ENCODE measurements at places on chromosomes 6 and 20.

DNA sequence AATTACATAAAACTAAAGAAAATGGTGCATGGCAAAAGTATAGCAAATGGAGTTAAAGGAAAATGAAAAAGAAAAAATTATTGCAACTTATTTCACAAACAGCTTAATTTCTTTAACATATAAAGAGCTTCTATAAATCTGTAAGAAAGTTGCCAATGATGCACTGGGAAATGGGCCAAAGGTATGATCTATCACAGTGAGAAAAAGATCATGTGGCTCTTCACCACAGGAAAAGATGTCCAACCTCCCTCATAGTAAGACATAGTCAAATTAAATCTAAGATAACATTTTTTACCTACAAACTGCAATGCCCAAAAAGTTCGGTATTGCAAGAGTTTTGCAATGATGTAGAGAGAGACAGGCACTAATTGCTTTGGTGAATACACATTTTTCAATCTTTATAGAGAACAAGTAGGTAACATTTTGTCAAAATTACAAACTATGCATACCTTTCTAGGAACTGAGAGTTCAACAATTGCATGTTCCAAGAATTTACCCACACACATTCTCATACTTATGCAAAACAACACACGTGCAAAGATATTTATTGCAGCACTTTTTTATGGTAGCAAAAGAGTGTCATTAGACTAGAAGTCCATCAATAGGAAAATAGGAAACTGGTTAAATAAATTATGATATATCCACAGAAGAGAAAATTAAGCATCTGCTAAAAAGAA is 372.6 kb downstream of the QKI start:
- DNase-seq = no peak

DNA sequence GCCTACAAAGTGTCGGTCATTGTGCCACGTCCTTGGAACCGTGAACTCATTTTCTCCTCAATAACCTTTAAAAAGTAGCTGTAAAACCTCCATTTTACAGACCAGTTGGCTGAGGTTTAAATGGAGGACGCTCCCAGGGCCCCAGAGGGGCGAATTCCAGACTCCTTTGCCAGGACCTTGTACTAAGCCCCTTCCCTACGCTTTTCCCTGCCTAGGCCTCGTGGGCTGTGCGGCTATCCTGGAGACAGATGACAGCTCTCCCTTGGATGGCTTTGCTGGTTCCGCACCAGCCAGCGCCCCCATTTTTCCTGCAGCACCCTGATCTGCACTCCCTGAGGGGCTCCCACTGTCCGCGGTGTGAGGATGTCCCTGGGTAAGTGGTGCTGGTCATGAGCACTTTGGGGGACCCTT is 12.1 kb upstream of the SNHG17 start:
- no peak for DNase-seq

DNA sequence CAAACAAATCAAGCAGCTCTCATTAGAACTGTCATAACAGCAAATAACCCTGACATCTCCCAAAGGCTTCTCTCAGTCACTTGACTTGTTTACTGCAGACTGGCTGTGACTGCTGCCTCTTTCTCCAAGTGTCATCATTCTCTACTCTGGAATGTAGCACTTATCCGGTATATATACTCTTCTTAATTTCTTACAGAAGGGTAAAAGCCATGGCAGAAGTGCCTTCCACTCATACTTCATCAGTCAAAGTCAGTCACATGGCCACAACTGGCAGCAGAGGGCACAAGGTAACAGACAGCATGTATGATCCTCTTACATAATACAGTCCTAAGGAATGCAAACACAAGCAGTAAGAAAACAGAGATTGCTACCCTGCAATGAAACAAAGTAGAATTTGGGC is 9.3 kb downstream of the NAPB start:
- DNase-seq = peak; percentile 83

GRCh38 chr20:59810449-59811187 is 122.8 kb downstream of the SYCP2 start:
- DNase-seq = no peak

GRCh38 chr20:37494301-37494700 is 26.7 kb upstream of the NNAT start:
- DNase-seq = no peak

DNA sequence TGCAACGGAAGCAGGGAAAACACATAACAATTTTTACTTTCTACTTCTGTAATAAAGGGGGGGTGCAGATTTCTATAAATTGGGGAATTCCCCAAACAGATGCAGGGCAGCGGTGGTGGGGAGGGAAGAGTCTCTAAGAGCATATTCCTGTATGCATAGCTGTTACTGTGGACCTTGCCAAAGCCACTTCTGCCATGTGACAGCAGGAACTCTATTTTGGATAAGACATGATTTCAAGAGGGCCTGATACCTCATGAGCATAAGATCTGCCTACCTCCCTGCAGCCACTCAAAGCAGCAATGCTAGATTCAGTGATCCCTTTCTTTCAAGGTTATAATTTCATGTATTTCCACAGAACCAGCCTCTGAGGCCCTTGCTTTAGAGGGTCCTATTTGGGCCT is 86.2 kb upstream of the CNKSR3 start:
- DNase-seq = no peak

DNA sequence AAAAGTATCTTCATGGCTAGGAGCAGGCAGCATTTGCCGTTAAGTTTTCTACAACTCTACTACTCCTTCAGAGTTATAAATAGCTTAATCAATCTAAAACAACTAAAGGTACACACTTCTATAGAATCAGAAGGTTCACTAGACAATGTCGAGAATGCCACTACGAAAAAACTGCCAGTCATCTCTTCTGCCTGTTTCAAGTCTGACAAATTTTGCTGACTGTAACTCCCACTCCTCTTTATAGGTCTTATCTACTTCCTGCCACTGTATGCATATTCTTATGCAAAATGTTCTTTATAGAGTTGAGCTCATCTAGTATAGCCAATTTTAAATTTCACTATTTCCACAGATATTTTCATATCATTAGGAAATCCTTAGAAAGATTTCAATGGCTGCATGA is 160.1 kb downstream of the EYS start:
- DNase-seq = no peak

DNA sequence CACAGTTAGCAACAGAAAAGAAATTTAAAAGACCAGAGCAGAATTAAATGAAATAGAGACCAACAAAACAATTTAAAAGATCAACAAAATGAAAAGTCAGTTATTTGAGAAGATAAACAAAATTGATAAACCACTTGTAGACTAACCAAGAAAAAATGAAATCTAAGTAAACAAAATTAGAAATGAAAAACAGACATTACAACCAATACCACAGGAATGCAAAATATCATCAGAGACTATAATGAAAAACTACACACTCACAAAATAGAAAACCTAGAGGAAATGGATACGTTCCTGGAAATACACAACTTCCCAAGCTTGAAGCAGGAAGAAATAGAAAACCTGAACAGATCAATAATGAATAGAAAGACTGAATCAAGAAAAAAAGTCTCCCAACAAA is 97.8 kb downstream of the WDR27 start:
- no peak for DNase-seq

DNA sequence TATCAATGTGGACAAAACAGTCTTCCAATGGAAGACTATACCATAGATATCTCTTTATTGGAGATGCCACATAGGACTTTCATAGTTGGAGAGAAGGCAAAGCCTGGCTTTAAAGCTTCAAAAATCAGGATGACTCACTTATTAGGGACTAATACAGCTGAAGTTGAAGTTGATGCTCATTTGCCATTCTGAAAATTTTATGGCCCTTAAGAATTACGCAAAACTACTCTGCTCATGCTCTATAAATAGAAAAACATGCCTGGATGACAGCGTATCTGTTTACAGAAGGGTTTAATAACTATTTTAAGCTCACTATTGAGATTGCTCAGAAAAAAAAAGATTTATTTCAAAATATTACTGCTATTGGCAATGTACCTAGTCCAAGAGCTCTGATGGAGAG is 155.5 kb upstream of the DST start:
- DNase-seq = peak; percentile 76

DNA sequence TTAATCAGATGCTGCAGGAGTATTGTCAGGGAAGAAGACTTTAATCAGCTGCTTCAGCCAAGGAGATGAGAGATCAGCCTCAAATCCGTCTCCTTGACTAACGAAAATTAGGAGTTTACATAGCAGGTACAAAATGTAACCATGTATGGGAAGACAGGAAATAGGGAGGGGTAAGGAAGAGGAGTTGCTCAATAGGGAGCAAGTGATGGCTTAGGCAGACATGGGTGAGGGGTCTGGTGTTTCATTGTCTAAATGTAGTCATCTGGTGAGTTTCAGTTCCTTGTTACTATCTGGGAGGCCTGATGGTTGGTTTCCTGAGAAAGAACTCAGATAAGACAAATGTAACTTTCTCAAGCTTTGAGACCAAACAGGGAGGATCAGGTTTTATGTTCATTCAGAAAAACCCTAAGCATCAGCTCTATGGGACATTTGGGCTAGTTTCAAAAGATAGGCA is 217.3 kb upstream of the SULF2 start:
- DNase-seq = no peak

GRCh38 chr6:136445063-136445462 is 105.2 kb downstream of the MAP7 start:
- no peak for DNase-seq

DNA sequence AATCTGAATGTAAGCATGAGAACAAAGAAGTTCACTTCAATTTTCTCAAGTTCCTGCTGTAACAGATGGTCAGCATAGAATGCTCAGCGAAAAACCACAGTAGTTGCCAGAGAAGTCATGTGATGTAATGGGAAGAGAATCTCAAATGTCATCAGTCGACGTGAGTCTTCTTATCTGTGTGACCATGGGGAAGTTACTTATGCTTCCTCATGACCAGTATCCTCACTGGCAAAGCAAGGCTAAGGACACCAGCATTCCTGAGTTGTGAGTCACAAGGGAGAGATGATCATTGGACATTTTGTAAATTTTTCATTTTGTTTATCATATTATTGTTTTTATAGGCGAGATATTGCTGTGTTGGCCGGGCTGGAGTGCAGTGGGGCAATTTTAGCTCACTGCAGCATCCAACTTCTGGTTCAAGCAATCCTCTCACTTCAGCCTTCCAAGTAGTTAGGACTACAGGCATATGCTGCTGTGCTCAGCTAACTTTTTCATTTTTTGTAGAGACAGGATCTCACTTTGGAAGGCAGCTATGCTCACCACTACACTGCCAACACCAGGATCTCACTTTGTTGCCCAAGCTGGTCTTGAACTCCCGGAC is 21.9 kb downstream of the SGK1 start:
- peak; percentile 98 for DNase-seq

- DNase-seq = no peak
Measured at GRCh38 chr20:24095303-24095702, 106.7 kb upstream of the GGTLC1 start.

- DNase-seq = peak; percentile 72
Measured at GRCh38 chr6:34791701-34792604, at the start of gene BLTP3A. Gene BLTP3A, plus strand, starts transcription at chr6:34792083. Its CDS starts 168 bp downstream, at chr6:34792251.

DNA sequence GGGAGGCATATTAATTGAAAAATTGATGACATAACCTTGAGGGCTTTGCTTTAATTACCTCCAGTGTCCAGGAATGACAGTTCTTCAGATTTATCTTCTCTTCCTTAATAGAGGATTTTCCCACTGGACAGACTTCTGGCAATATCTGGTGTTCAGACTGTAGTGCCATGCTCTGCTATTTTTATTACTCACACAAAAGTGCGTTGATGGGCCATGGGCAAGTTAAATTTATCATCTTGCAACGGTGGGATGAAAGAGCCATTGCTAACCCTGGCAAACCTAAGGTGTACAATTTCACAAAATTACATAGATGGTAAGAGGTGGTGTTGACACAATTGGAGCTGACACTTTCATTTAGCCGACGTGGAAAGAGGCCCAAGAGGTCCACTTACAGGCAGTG is 253.7 kb upstream of the PLCB4 start:
- no peak for DNase-seq

GRCh38 chr20:12064540-12064939 is 146.8 kb downstream of the BTBD3 start:
- no peak for DNase-seq

- peak; percentile 27 for DNase-seq
Measured at GRCh38 chr6:149242883-149243282, 74.6 kb upstream of the TAB2 start.

- DNase-seq = no peak
Measured at GRCh38 chr20:11918981-11919380, 1.3 kb downstream of the BTBD3 start.

GRCh38 chr20:4344670-4345069 is 329.3 kb upstream of the RNF24 start:
- peak; percentile 81 for DNase-seq

DNA sequence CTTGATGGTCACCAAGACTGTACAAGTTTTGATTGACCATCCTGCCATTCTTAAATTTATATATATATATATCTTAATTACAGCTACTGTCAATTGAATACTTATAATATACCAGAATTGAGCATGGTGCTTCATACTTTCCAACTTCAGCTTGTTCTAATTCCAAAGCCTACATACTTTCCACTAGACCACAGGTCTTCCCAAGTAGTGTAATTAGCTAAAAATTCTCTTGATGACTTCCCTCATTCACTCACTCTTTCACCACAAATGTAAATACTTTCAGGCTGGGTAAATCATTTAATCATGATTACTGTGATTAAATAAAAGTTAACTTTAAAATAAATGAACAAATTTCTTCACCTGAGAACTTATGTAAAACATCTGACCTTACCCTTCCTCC is 3.4 kb downstream of the ASF1A start:
- no peak for DNase-seq

GRCh38 chr6:151293688-151294016 is 53.9 kb downstream of the AKAP12 start:
- DNase-seq = peak; percentile 56

DNA sequence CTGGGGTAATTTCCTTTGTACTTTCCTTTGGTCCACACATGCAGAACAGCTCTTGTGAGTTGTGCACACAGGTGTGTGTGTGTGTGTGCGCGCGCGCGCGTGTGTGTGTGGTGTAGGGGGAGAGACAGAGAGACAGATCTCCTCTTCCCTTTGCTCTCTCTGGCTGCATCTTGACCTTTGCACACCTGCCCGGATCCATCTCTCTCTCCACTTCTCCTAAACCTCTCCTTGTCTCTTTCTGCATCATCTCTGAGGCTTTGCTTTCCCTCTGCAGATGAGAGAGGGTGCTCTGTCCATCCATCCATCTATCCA is 67.0 kb downstream of the SRC start:
- no peak for DNase-seq

- no peak for DNase-seq
Measured at GRCh38 chr6:31304683-31305082, 32.8 kb upstream of the HLA-C start.

GRCh38 chr6:93663111-93663510 is 243.8 kb upstream of the EPHA7 start:
- no peak for DNase-seq

DNA sequence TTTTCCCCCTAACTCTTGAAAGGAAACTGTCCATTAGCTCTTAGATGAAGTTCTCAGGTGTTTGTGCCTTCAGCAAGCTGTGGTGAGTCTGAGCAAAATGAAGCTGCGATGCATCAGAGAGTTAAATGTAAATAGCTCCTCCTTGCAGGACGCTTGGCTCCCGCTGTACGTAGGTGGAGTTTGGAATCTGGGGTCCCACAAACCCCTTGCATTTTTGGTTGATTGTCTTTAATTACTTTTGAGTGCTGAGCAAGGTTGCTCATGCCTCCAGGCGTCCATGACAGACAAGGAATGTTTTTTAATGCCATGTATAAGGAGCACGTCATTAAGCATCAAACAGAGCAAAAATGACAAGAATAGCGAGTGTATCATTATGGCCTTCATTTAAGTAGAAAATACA is 300.5 kb downstream of the TFAP2C start:
- DNase-seq = no peak

Data from fibroblast of skin of scalp (primary cell).